ENCODE measurements at places on chromosomes 16 and 17.

DNA sequence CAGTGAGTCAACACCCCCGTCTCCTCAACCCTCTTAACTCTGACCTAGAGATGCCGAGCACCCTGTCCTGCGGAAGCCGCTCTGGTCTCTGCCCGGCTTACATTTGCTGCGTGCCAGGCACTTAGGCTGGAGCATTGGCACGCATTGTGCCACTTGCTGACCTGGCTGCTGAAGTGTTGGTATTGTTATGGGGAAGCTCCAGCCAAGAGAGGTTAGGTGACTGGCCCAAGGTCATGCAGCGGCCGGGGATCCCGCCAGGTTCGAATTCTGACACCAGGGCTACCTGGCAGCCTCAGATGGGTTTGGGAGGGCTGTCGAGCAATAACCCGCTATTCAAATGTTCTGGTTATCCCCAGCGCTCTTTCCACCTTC is 5.0 kb upstream of the HSD17B1 start:
- no peak for DNase-seq

- no peak for DNase-seq
Observed at GRCh38 chr17:17391668-17392370, 85.0 kb upstream of the MED9 start.

GRCh38 chr17:31266042-31266441 is 31.0 kb downstream of the OMG start:
- no peak for DNase-seq

DNA sequence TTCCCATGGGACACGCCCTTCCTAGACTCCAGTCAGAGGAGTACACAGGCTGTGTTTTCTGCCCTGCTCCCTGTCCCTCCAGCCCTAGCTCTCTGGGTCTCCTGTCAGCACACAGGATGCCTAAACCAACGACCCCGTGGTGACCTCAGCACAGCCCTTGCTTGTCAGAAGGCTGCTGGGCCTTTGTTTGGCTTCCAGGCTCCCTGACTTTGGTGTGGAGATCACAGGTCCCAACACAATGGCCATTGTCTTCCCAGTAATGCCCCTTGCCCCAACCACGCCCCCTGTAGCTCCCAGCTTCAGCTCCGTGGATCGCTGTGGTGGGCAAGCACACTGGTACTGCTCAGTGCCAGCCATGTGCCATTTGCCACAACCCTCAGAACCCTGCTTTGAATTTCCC is 15.0 kb downstream of the HNF1B start:
- DNase-seq: no peak

GRCh38 chr16:85872734-85873133 is 26.2 kb upstream of the IRF8 start:
- DNase-seq: no peak

GRCh38 chr17:29870836-29871465 is 59.1 kb downstream of the SSH2 start:
- DNase-seq: no peak

DNA sequence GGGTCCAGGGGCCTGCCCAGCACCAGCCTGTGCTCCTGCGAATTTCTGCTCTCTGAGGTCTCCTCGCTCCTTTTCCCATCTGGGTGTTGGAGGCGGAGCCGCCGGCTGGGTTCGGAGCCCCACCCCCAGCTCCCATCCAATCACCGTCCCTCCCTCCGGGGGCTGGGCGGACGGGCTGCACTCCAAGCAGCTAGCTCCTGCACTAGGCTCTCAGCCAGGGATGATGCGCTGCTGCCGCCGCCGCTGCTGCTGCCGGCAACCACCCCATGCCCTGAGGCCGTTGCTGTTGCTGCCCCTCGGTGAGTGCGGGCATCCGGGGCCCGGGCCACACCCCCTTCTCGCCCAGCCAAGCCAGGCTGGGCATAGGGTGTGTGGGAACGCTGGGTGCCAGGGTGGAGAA is at the start of gene NRN1L:
TSS of gene NRN1L (plus strand) at position 202 of the 400 bp plus-strand sequence. CDS start at position 221, 19 bp downstream.
- peak; percentile 84 for DNase-seq

DNA sequence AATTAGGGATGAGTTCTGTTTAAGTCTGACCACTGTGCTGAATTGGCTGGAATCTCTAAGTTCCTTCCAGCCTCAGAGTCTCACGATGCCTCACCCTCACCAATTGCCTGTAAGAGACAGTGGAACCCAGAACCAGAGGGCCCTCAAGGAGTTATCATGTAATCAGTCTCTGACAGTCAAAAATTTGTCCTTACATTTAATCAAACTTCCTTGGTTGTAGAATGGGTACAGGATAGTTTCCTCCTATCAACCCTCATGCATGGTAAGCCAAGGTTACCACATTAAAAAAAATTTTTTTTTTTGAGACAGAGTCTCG is 83.2 kb downstream of the CDK5R1 start:
- DNase-seq: no peak

GRCh38 chr17:61238455-61238933 is 161.1 kb upstream of the TBX2 start:
- no peak for DNase-seq

DNA sequence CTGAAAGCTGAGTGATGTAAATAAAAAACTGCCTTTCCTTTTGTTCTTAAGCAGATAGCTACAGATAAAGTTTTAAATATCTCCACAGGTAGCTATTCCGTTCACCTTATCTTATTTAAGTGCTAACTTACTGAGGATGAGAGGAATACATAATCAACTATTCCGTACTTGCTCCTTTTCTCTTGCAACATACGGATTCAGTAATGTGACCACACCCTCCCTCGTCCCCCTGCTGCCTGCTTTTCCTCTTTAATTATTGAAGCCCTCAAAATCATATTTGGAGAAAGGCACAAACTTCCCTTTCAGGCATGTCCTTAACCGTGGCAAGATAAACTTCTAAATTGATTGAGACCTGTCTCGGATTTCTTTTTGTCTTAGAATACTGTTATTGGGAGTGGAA is 101.4 kb downstream of the MAP2K4 start:
- DNase-seq: no peak

GRCh38 chr16:2586241-2586640 is 48.4 kb downstream of the PDPK1 start:
- DNase-seq: no peak

DNA sequence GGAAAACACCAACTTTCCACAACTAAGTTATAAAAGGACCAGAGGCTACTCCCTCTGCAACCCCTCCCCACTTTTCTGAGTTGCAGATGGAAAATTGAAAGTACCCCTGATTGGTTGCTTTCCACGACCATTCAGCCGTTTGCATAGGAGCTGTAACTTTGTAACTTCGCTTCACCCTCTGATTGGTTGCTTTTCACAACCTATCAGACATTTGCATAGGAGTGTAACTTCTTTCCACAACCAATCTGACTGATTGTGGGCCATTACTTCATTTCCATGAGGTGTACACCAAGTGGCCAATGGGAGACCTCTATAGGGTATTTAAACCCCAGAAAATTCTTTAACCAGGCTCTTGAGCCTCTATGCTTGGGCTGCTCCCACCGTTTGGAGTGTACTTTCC is 644.1 kb downstream of the WWOX start:
- DNase-seq: no peak

DNA sequence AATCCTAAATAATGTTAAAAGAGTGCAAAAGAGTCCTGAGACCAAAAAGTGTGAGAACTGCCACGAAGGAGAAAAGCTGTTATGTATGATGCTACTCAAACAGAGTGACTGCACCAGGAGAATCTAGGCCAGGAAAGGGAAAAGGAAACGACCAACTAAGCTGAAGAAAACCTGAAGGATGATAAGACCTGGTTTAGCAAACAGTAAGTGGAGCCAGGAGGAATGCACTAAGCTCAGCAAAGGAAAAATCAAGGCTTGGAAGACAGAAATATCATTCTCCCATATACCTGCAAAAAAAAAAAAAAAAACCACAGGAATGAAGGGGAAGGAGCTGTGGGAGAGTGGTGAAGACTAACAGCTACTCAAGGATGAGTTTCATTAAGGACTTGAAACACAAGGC is 21.1 kb downstream of the CMC2 start:
- DNase-seq: no peak

GRCh38 chr16:50696575-50697420 is 3.4 kb downstream of the NOD2 start:
- peak; percentile 64 for DNase-seq

- DNase-seq: no peak
Observed at GRCh38 chr16:87135246-87136030, 181.8 kb downstream of the C16orf95 start.

DNA sequence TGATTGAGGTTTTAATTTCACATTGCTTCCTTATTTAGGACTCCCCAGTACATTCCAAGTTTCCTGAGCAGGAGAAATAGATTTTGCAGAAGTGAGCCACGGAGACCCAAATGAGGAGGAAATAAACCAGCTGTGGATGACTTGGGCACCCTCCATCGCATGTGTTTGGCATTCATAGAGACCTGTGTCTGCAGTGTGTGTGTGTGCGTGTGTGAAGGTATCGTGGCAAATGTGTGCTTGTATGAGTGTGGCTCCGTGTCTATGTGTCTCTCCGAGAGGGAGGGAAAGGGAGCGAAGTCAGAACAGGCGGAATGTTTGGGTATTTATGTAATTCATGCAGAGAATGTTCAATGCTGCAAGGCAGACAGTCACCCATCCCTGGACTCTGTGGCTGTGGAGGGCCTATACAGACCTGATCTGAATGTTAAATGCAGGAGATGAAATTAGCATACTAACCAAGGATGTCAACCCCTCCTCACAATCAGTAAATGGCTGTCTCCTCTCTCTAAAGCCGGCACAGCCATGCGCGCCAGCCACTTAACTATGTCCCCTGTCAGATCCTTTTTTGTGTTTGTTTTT is 186.0 kb upstream of the ZFHX3 start:
- DNase-seq: peak; percentile 6

GRCh38 chr17:47267354-47267828 is 13.8 kb downstream of the ITGB3 start:
- DNase-seq: peak; percentile 97

DNA sequence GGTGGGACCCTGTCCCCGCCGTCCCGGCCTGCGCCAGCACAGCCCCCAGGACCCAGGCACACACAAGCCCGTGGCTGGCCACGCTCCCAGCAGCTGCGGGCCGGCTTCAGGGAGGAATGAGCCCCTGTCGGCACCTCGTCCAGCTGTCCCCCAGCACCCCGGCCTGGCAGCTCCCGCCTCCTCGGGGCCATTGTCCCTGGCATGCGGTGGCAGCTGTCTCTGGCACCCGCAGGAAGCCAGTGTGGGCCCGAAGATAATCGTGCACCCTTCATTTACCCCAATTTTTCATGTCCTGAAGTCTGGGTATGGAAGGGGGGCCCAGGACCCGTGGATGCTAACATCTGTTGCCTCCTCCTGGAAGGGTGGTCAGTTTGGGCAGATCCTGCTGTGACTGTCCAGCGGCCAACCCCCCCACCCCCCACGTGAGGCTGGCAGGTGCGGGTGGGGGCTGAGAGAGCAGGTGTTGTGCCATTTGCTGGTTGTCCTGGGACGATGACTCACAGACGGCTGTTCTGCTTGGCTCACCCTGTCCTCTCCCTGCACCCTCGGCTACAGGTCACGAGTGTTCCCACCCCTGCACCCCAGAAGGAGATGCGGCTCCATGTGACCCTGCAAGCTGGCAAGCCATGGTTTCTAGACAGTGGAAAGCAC is 4.0 kb upstream of the LMF1 start:
- DNase-seq: no peak

- DNase-seq: no peak
Observed at GRCh38 chr16:55505333-55506015, 3.4 kb upstream of the LPCAT2 start.

- DNase-seq: peak; percentile 69
Observed at GRCh38 chr17:57597531-57598453, 147.3 kb downstream of the CCDC182 start.

DNA sequence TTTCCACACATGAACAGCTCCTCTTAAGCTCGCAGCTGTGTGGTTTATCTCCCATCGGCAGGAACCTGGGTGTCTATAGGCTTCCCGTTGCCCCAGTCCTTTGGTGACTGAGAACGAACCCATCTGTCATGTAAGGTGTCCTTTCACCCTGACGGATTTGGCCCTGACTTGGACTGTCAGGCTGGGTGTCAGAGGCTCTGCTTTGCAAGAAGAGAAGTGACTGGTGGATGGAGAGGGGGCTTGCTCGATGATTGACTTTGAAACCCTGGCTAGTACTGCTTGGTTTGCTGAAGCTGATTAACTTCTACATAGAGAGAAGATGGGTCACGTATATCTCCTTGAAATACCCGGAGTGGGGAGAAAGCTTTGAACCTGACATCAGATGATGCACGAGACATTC is 42.9 kb downstream of the COX4I1 start:
- no peak for DNase-seq

DNA sequence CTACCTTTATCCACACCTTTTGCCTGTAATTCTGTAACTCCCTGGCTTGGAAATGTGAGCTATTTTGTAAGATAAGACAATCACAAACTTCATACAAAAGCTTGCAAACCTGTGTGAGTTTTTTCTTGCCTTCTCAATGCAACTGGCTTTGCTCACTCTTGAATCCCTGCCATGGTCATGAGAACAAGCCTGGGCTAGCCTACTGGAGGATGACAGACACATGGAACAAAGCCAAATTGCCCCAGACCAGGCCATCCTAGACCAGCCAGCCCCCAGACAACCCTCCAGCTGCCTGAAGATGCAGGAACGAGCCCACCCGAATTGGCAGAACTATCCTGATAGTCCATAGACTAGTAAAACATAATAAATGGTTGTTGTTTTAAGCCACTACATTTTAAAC is 466.6 kb upstream of the ERCC4 start:
- no peak for DNase-seq

- DNase-seq: no peak
Observed at GRCh38 chr16:29116980-29117379, 132.1 kb downstream of the LAT start.

GRCh38 chr16:15966420-15966819 is 17.0 kb downstream of the ABCC1 start:
- no peak for DNase-seq

DNA sequence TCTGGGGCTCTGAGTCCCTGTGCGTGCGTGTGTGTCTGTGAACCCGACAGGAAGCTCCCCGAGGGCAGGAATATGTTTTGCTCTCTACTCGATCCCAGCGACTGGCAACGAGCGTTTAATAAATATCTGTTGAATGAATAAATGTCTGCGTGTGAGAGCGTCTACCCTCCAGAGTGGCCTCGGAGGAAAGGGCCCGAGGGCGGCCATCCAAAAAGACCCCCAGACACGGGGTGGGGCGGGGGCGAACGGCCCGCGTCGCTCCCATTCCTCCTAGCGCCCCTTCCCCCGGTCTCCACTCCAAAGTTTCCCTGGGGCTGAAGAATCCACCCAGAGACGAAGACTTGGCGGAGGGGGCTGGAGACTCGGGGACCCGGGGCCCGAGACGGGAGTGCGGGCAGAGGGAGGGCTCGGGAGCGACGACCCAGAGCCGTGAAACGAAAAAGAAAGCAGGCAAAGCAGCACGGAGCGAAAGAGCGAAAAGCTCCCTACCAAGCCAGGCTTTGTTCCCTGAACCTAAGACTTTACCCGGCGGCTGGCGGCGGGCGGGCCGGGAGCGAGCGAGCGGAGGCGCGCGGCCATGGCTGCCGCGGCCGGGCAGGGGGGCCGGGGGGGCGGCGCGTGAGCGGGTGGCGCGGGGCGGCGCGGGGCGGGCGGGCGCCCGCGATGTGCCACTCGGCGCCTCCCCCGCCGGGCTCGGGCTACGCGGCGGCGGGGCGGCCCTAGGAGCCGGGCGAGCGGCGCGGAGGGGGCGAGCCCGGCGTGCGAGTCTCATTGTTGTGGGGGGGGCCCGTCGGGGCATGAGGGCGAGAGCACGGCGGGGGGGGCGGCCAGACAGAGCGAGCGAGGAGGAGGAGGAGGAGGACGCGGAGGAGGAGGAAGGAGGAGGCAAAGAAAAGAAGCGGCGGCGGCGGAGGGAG is at the start of gene MLLT6:
TSS of gene MLLT6 (plus strand) at position 668 of the 917 bp plus-strand sequence. CDS start 360 bp downstream, outside the sequence.
- DNase-seq: peak; percentile 48

GRCh38 chr17:20156196-20157000 is 147.2 kb downstream of the SPECC1 start:
- peak; percentile 10 for DNase-seq

- DNase-seq: no peak
Observed at GRCh38 chr17:79537061-79537460, 73.8 kb downstream of the RBFOX3 start.

GRCh38 chr17:37761059-37761458 is 16.2 kb upstream of the HNF1B start:
- no peak for DNase-seq
